ENCODE measurements at places on chromosomes 3 and 15.
A peak's percentile ranks its signal among the peaks of the same experiment; 100 is the strongest.

GRCh38 chr3:23116081-23116837 is 86.9 kb upstream of the UBE2E2 start:
- no peak for DNase-seq

DNA sequence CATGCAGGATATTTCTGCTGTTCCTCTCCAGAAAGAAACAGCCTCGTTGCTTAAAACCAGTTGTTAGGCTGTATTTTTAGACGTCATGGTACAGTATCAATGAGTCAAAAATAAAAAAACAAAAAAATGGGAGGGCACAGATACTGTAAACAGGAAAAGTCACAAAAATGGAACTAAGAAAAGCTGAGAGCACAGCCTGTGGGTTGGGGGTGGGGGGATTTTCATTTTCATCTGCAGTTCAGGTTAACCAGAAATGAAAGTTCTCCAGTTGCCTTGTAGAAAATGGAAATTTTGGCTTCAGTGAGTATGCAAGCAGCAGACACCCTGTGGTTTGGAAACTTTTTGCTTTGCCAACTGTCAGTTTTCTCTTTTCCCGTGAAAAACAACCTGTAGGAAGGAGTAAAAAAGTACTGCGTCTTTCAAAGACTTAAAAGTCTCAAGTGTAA is 59.0 kb downstream of the FRMD4B start:
- no peak for DNase-seq

DNA sequence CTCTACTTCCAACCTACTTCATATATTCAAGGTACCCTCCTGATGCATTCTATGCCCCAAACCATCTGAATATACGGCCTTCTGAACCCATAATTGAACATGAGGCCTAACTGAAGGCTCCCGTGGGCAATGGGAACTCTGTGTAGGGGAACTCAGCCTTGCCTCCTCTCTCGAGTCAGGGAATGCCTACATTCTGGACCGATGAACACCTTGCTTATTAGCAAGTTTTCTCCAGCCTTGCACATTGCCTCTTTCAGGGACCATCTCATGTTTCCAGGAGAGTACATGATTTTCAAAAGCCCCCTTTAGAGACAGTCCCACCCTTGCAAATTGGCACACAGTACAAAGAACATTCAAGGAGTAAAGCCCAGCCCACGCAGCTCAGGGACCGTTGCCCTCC is 26.3 kb upstream of the GALNT15 start:
- DNase-seq: no peak

GRCh38 chr3:24123596-24123995 is 178.5 kb downstream of the NR1D2 start:
- no peak for DNase-seq

DNA sequence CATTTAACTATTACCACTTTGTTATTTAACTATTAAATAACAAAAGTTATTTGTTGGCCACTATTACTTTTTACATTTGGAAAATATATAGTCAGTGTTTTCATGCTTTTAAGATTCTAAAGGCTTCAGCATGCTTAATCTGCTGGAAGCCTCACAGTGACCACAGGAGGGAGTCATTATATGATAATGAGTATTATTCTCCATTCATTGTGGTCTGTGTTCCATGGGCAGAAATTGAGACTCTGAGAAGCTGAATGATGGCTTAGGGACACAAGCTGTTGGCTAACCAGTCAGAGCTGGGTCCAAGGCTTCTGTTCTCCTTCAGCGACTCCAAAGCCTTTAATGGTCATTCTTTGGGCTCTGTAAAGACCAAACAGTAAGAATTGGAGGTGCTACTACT is 64.7 kb downstream of the BFSP2 start:
- DNase-seq: no peak

DNA sequence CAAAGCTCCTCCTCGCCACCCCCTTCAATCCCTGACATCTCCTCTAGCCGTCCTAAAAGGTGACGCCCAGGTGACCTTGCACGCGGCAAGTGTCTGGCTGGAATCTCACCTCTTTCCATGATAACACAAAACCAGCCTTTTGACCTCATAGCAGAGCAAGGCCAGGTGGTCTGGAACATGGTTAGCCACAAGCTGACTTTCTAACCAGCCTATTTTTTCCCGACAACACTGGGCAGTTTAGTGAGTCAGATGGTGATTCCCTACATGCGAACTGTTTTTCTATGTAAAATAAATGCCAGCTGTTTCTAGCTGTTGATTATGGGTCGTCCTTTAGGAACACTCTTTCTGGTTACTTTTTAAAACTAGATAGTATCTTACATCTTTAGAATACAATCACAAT is 243.0 kb downstream of the CD47 start:
- no peak for DNase-seq

DNA sequence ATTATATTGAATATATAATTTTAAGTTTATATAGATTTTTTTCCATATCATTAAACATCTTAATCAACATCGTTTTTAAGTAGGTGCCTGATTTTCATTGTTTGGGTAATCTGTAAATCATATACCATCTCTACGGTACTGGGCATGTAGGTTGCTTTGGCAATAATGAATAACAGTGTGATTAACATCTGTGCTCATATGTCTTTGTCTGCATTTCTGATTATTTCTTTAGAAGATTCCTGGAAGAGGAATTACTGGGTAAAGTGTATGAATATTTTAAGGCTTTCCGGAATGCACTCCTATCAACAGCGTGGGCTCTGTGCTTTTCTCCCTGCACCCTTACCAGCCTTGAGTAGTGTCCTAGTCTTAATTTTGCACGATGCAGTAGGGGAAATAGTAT is 119.8 kb upstream of the LIPC start:
- no peak for DNase-seq

DNA sequence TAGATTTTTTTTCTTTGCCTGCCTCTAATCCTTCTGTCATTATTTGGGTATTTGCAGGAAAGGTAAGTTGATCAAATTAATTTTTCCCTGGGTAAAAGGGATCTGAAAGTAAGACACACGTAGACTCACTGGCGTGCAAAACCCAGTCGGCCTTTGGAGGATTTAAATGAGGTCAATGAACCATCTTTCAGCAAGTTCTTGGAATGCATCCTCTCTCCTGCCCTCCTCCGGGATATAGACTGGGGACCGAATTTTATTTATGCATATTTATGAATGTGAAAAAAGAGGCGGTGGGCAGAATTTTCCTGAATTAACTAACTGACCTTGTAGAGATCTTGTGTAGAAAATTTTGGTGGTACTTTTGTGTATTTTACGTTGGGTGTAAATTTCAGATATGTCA is 2.2 kb downstream of the CADM2 start:
- DNase-seq: no peak

DNA sequence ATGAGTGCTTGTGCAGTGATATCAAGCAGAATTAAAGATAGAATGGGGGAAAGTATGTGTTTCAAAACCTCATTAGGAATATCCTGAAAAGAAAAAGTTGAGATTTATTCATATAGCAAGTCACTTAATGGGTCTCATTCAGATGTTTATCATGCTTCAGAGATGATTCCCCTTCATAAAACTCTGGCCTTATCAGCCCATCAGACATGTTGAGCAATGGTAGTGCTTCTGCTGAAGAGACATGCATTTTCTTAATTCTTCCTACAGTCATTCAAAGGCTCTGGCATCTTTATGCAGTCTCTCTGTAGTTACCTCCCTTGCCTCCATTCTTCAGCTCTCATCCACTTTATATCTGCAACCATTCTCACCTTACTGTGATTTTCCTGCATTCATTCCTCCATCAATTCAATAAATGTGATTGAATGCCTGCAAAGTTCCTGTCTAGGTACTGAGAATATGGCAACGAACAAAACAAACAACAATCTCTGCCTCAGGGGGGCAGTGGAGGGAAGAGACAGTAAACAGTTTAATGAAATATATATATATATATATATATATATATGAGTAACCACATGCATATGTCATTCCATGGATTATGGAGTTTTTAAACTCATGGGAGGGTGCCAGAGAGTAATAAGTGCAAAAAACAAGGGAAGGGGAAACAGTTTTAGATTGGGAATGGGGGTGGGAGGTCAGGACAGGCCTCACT is 138.5 kb downstream of the NECTIN3 start:
- no peak for DNase-seq

DNA sequence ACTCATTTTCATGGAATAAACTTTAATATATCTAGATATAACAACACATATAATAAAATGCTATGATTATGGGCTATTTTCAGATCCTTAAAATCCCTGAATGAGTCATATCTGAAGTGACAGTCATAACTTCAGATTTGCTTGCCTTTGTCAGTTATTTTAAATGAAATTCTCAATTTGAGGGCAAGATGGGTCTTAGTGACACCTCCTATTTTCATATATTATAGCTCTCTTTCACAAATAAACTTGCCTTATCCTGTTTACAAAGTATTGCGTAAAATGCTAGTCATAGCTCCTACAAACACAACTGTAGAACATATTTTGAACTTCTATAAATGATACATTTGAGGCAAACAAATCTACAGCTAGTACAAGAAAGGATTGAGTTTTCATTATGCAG is 6.2 kb upstream of the THRB start:
- no peak for DNase-seq

GRCh38 chr15:68821841-68822381 is 1.2 kb upstream of the ANP32A start:
- no peak for DNase-seq

- DNase-seq: no peak
These were observed 2.1 kb downstream of the TMEM43 start for GRCh38 chr3:14126887-14127505.

- no peak for DNase-seq
These were observed 40.2 kb upstream of the LPP start for GRCh38 chr3:188113756-188114155.

GRCh38 chr3:186467969-186468368 is 76.2 kb downstream of the CRYGS start:
- no peak for DNase-seq

- no peak for DNase-seq
These were observed 165.6 kb downstream of the LPP start for GRCh38 chr3:188319569-188319968.

GRCh38 chr3:139473155-139473771 is 3.1 kb downstream of the RBP2 start:
- no peak for DNase-seq

DNA sequence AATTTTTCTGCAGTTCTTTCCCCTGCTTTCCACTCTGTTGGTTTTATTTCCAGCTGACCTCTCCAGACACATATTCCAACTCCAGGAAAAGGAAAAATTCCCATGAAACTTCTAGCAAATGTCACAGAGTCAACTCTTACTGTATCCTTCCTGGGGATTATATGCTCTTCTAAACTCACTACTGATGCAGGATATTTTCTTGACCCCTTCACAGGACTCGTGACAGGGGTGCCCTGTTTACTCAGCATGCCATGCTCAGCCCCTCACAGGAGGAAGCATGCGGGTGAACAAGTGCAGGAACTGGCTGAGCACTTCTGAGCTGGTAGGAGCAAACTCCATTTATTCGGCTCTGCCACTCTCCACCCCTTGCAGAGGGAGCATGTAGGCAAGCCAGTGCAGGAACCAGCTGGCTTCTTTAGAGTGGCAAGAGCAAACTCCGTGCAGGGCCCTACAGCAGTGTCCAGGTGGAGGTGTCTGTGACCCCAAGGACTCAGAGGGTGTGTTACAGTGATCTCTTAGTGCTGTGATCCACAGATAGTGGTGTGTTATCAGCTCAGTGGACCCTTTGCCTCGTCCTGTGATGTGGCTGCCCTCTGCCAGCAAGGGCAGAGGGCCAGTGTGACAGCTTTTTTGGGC is 413.6 kb upstream of the GRM7 start:
- no peak for DNase-seq

- no peak for DNase-seq
These were observed 42.1 kb downstream of the GOLGA6A start for GRCh38 chr15:74040109-74040850.

- DNase-seq: peak; percentile 88
These were observed at the start of gene CDC25A for GRCh38 chr3:48188266-48189201. Gene CDC25A (minus strand): TSS chr3:48188417. CDS start chr3:48187947, 470 bp downstream.

DNA sequence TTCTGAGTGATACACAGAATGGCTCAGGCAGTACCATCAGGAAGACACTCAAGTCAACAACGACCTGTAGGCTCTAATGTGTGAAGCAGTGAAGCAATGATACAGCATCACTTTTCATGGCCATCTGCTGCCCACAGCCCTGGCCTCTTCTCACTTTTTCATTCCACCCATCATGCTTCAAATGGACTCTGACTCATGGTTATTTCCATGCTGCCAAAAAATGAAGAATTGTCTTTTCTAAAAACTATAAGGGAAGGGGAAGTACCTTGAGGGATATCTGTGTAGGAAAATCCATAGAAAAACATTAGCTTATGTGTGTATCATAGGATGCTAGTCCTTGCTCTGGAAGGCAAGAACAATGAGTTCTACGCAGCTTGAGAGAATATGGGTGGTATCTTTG is 11.5 kb downstream of the HGD start:
- DNase-seq: no peak

DNA sequence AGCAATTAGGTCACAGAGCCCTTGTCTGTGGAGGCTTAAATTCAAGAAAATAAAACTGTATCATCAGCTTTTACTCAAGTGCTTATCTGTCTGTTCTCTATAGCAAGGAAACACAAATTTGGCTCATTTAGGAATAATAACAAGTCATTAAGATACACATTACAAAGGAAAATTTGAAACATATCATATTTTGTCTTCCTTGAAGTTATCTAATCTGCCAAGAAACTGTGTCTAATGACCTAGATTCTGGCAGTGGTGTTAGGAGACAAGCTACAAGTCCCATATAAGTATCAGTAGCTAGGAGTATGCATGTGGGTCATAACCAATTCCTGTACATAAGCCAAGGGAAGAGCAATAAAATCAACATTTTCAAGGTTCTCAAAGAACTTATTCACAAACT is 108.2 kb upstream of the SETMAR start:
- no peak for DNase-seq

DNA sequence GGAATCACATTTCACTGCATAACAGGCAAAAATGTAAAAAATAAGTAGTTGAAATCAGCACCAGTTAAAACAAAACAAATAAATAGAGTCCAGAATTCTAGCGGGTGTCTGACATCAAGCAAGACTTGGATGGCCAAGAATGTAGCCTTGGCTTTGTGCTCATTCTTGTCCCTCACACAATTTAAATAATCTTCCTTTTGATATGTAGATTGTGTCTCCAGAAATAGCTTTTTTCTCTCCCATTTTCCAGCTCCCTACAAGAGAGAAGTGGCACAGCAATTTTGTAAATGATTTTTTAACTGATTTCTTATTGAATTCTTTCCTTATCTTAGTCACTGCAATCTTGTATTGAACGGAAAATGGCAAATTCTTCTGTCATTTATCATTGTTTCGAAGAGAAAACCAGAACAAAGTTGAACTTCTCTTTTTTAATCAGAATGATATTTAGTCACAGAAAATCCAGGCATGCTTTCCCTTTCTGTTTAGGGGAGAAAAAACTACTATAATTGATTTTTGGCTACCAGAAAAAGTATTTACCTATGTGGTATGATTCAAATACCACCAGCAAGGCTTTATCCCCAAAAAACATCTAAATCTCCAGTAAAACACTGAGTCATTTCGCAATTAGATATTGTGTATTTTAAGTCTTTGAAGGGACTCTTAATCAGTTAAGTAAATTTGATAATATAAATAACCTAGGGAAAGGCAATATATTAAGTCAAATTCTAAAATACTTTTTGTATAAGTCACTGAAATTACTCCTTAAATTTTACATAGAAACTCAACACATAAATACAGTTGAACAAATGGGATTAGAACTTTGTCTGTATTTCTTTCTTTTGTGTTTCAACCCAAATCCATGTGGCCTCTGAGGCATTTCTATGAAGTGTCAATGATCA is 481.7 kb downstream of the GBE1 start:
- no peak for DNase-seq

Measured in T-helper 2 cell (primary cell).